Ecto neural progenitor cell (in vitro differentiated cells): ENCODE measurements at places on chromosomes 3 and 15.

- no peak for DNase-seq
Measured at GRCh38 chr3:154275965-154276364, 48.3 kb downstream of the DHX36 start.

GRCh38 chr15:99503411-99503810 lies 62.4 kb upstream of the MEF2A start:
- DNase-seq: no peak

GRCh38 chr3:160401291-160402095 lies 2.0 kb downstream of the SMC4 start:
- no peak for DNase-seq

DNA sequence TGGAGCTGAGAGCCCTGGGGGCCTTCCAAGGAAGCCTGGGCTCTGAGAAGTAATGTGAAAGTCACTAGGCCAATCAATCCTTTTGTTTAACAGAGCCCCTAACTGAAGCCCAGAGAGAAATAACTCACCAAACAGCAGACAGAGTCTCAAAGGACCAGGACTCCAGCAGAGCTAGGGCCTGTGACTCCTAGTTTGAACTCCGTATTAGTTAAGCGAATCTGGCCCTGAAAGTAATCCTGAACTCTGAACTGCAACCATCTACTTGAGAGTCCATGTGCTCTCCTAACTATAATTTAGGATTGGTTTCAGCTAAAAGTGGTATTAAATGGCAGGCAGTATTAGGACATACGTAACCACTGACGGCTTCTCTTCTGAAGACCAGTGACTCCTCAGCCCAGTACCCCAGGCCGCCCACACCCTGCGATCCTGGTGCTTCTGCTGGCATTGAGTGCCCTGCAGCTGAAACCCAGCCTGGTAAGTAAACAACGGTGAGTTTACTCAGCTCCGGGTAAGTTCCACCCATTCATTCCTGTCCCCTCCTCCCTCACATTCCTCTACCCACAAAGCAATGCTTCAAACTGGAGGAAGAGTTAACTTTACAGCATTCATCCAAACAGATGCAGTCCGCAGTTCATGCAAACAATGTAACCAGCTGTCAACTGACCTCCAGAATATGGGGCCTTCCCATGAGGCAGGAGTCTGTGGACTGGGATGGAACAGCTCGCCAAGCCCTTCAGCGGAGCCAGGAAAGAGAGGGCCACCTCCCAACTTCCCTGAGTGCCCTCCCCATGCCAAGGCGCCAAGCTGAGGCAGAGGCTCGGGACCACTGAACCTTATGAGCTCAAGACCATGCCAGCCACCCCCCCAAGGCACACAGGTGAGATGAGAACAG lies 7.3 kb downstream of the MYO5C start:
- DNase-seq: no peak

- no peak for DNase-seq
Measured at GRCh38 chr15:42591238-42591934, 16.0 kb downstream of the STARD9 start.

GRCh38 chr15:99732751-99733267 lies 428 bp downstream of the LYSMD4 start:
- no peak for DNase-seq

DNA sequence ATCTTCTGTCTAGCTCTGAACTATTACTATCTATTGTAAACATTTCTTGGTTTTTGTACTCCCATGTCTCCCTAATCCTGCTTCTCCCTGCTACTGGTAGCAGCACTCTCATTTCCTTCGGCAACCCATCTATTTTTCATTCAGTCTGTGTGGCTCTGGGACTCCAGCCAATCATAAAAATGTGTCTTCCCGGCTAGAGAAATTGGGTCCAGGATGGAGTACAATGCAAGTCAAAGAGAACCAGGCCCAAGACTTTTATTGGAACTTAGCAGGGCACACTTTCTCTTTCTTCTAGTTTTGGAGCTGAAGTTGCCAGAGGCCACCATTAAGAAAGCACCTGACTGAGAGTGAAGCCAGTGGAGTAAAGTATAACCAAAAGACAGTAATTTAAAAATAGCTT lies 22.8 kb upstream of the ARHGEF26 start:
- no peak for DNase-seq

- no peak for DNase-seq
Measured at GRCh38 chr3:25895031-25895430, 105.1 kb downstream of the OXSM start.

GRCh38 chr3:182730675-182731042 lies 62.6 kb upstream of the ATP11B start:
- no peak for DNase-seq

DNA sequence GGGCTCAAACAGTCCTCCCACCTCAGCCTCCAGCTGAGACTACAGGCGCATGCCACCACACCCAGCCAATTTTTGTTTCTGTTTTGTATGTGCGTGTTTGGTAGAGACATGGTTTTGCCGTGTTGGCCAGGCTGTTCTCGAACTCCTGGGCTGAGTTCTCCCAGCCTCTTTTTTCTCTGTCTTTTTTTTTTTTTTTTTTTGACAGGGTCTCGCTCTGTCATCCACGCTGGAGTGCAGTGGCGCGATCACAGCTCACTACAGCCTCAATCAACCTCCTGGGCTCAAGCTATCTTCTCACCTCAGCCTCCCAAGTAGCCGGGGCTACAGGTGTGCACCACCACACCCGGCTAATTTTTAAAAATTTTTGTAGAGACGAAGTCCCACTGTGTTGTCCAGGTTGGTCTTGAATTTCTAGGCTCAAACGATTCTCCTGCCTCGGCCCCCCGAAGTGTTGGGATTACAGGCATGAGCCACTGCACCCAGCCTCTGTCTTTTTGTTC lies 867 bp upstream of the DCAF1 start:
- DNase-seq: no peak

- DNase-seq: no peak
Measured at GRCh38 chr3:25507811-25508210, 79.7 kb downstream of the RARB start.

GRCh38 chr3:22297436-22297835 lies 546.4 kb upstream of the ZNF385D start:
- DNase-seq: no peak

DNA sequence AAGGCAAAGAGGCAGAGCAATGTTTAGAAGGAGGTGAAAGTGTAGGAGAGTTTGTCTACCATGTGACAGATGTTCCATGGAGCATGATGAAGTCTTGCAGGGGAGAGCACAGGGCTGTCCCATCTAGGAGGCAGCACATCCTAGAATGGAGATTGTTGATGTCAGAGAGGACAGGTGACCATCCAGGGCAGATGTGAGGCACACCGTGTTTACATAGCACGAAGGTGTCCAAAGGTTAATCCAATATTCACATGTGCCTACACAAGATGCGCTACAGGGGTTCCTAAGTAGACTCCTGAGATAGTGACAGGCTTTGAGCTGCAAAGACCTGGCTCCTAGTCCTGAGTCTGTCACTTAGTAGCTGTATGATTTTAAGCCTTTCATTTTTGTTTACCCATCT lies 219.3 kb upstream of the SLCO3A1 start:
- no peak for DNase-seq

DNA sequence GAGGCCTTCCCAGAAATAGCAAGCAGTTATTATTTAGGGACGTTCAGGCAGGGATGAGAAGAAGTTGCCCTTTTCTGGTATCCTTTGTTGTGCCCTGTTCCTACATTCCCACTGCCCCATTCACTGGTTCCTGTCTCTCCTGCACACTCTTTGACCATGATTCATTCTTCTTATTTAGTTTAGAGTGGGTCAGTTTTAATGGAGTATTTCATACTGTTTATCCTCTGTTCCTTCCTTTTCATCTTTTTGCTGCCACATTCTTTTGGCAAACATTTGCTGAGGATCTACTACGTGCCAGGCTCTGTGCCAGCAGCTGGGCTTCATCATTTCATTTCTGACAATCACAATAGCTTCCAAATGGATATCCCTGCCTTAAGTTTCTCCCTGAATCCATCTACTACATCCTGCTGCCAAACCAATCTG lies 11.8 kb upstream of the EID1 start:
- no peak for DNase-seq

DNA sequence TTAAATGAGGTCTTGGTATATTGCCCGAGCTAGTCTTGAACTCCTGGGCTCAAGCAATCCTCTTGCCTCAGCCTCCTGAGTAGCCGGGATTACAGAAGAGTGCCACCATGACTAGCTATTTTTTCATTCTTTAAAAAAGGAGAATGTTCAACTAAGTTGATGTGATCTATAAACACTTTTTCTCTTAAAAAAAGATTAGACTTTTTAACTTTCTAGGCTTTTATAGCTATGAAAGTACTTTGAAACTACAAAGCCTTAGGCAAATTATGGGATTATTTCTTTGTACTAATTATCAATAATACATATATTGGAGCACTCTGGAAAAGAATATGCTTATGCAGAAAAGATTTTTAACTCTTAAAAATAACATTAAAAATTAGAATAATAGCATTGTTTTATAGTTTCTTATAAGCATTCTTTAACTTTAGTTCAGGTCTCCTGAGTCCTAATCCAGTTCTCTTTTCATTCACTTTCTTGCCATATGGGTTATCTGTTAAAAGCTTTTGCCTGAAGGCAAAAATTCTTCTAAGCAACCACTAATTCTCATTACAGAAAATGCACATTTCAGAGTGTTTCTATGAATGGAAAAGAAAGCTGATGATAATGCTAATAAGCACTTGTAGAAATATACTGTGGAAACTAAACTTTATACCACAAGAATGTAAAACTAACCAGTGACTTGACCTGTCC lies 87.8 kb downstream of the DPPA2 start:
- DNase-seq: no peak

GRCh38 chr15:40100123-40100946 lies 8.3 kb downstream of the BMF start:
- DNase-seq: no peak

- no peak for DNase-seq
Measured at GRCh38 chr3:173501931-173502489, 104.5 kb downstream of the NLGN1 start.

- DNase-seq: no peak
Measured at GRCh38 chr3:129323651-129324294, 45.1 kb downstream of the HMCES start.

- DNase-seq: no peak
Measured at GRCh38 chr3:161273589-161274218, 52.6 kb downstream of the NMD3 start.

DNA sequence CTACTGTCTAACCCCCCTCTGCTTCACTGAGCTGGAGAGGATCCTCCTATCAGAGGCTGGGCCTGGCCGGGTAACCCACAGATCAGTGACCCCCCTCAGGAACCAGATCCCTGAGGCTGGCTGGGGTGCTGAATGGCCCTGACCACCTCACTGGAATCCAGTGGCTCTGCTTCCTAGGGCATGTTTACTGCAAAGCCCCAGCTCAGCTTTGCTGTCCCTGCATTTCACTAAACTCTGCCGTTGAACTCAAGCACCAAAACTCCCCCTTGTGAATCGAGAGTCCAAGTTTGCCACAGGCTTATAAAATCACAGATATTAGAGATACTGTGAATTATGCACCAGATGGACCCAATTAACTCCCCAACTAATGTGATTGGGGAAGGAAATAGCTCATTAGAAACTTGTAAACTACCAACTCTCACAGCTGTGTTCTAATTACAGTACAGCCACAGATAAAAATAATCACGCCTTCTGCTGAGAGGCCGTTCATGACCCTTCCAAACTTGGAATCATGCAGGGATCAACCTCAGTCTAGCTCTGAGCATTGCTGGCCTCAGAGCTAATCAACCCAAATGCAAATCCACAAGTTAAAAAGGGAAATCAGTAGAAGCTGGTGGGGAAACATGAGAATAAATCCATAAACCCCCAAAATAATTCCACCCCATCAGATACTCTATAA lies 47.0 kb downstream of the OCA2 start:
- no peak for DNase-seq

GRCh38 chr3:57093971-57094535 lies 33.6 kb downstream of the SPATA12 start:
- DNase-seq: no peak

- DNase-seq: no peak
Measured at GRCh38 chr3:97699889-97700288, 64.7 kb upstream of the ARL6 start.

DNA sequence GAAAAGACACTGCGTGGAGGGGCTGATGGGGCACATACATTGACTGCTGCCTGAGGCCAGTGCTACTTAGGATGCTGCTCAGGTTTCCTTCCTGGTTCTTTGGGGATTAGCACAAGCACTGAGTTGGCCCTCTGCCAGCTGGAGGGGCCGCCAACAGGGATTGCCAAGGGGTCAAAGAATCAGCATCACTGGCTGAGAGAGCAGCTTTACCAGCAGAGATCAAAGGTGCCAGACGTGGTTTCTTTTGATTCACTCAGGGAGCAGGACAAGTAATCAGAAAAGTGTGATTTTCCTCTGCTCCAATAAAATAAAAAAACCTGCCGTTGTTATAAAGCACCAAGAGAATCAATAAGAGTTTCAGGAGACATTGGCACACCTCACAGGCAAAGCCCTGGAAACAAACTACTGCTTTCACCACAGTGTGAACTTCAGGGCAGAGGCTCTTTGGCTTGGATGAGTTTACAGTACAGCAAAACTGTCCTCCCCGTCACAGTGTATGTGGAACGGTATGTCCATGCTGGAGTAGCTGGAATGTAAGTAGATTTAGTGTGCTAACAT lies 45.8 kb upstream of the FSIP1 start:
- no peak for DNase-seq

DNA sequence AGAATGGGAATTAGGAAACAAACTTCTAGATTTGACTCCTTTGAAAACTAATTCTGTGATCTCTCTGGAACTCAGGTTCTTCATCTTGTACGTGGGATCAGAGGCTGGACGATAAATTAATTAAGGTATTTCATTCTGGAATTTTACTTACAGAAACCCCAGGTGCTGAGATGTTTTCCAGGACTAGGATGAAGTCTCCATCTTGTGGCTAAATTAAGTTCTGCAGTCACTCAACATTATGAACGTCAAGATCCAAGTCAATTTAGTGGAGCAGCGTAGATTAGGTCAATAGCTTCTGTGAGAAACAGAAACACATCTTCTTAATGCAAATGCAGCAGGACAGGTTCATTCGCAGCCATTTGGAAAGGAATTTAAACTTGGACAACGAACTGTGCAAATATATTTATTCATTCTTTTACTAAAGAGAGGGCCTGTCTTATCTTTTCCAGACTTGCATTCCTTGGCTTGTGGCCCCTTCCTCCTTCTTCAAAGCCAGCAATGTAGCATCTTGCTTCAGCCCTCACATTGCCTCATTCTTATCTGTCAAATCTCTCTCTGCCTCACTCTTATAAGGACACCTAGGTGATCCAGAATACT lies 26.7 kb upstream of the TMC3 start:
- no peak for DNase-seq

- DNase-seq: no peak
Measured at GRCh38 chr3:69090021-69090420, 5.3 kb downstream of the ARL6IP5 start.

GRCh38 chr3:105798381-105798934 lies 70.4 kb downstream of the CBLB start:
- DNase-seq: no peak

- no peak for DNase-seq
Measured at GRCh38 chr3:126431103-126431534, 36.4 kb downstream of the CFAP100 start.

DNA sequence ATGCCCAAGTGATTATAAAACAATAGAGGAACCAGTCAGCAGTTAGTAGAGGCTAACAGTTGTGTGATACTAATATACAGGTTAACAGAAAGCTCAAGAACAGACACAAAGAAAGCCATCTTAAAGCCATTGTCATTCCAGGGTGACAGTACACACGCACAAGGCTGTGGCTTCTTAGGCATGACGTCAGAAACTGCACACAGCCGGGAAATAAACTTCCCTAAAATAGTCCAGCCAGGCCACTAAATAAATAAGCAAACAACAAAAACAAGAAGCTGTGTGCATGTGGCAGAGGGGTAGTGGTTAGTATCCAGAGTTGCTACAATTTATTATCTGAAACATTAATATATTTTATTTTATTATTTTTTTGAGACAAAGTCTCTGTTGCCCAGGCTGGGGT lies 49.8 kb downstream of the PPCDC start:
- DNase-seq: no peak
